ENCODE measurements at places on chromosomes 2 and 18. TPM values are rescaled to one million over a fixed set of nuclear protein-coding genes. Genes with fewer than 3 reads are reported as not detected.

KRCC1 gene
- 9.7 TPM for total RNA-seq

SIX2 gene
- not detected for total RNA-seq

IGFBP2 gene
- total RNA-seq = 2.4 TPM

SERPINB4 gene
- 1.9 TPM for total RNA-seq

FHOD3 gene
- 7.5 TPM for total RNA-seq

CYP20A1 gene
- 8.6 TPM for total RNA-seq
